ENCODE measurements at places on chromosomes 3 and 15. TPM values are rescaled to one million over a fixed set of nuclear protein-coding genes. Genes with fewer than 3 reads are reported as not detected.

GRCh38 chr15:74200412-74200815, 2.2 kb downstream of the STRA6 start:
- peaks cover 4% of the 10 kb centered on the region for H3K27me3 ChIP-seq
- H3K36me3 ChIP-seq, result no peaks in the 10 kb centered on the region

DNA sequence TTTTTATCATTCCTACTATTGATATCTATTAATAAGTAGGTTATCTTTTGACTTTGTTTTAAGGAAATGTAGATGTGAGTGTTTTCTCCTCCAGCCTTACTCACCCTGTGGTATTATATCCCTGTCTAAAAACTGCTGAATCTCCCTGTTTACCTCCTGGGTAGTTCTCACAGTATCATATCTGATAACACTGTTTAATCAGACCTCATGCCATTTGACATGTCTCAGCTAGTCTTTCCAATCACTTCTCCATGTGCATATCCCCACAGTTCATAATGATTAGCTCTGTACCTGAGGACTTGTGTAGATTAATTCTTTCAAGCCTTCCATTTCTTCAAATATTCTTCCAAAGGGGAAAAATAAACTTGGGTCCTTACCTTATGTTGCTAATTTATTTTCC, 30.7 kb downstream of the DUOX2 start:
- no peak for DNase-seq
- no peaks in the 10 kb centered on the region for H3K4me1 ChIP-seq
- H3K4me3 ChIP-seq, result no peak overlapping the region
- H3K27me3 ChIP-seq, result no peaks in the 10 kb centered on the region
- no peaks in the 10 kb centered on the region for H3K36me3 ChIP-seq

The GOLGA8A gene
- polyA plus RNA-seq, result 5.4 TPM

The SCN5A gene
- polyA plus RNA-seq, result 4.8 TPM

- no peak overlapping the region for H3K27ac ChIP-seq
- no peaks in the 10 kb centered on the region for H3K4me1 ChIP-seq
- H3K27me3 ChIP-seq, result no peaks in the 10 kb centered on the region
- DNase-seq, result no peak
- H3K4me3 ChIP-seq, result no peak overlapping the region
Measured at GRCh38 chr3:72678380-72678779, 169.9 kb downstream of the SHQ1 start.

DNA sequence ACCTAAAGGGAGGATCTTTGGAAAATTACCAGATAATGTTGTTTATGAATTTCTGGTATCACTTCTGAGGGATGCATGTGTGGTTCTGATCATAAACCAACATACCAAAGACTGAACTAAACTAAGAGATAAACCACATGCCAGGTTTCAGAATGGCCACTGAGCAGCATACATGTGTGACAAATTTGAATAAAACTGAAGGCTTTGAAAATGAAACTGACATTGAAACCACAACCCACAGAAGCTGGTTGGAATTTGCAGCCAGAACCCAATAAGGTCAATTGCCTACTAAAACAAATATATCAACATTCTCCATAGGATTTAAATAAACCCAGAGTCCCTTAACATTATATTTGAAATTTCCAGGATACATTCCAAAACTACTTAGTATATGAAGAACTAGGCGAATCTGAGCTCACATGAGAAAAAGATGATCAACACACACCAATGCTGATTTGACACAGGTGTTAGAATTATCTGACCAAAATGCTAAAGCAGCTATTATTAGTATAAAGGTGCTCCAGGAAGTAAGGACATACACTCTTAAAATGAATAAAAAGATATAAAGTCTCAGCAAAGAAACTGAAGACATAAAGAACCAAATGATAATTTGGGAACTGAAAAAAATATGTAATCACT, 125.0 kb downstream of the ZNF280D start:
- H3K36me3 ChIP-seq, result no peaks in the 10 kb centered on the region
- DNase-seq, result no peak
- H3K4me3 ChIP-seq, result no peak overlapping the region
- no peak overlapping the region for H3K27ac ChIP-seq

GRCh38 chr15:41780266-41780665, 6.0 kb downstream of the MAPKBP1 start:
- H3K27me3 ChIP-seq, result no peaks in the 10 kb centered on the region
- H3K4me3 ChIP-seq, result no peak overlapping the region
- H3K4me1 ChIP-seq, result peaks cover 12% of the 10 kb centered on the region
- H3K27ac ChIP-seq, result no peak overlapping the region
- DNase-seq, result no peak
- no peaks in the 10 kb centered on the region for H3K36me3 ChIP-seq
